Stimulated activated CD8-positive, alpha-beta memory T cell treated with anti-CD3 and anti-CD28 coated beads, Interleukin-15, amount 100 ng/mL, for 4 hours (primary cell): ENCODE measurements at places on chromosomes 6 and 20.

DNA sequence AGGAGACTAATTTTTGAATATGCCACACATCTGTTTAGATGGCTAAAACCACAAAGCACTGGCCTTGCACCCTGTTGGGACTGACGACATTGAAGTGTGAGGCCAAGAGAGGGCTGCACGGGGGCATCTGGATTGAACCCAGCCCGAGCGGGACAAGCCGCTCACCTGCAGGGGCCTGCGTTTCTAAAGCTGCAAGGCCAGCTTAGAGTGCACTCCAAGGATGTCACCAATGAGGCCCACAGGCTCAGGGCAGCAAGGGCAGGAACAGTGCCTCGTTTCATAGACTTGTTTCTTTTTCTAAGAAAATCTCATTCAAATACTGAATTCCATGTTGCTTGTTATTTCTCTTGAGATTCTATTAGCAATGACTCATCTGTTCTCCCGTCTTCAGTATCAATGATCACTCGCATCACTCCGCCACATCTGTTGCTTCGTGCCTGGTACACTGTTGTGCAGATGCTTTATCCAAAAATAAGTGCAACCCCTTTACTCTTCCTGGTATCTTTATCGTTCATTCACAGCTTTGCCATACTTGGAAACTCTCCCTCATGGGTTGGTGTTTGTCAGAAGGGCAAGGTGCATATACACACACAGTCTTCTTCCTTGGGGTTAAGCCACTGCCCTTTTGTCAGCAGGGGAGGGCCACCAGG is 120.1 kb downstream of the IRF4 start:
- no peak for DNase-seq

- DNase-seq: no peak
Measured at GRCh38 chr6:2351807-2352431, 106.5 kb upstream of the GMDS start.

DNA sequence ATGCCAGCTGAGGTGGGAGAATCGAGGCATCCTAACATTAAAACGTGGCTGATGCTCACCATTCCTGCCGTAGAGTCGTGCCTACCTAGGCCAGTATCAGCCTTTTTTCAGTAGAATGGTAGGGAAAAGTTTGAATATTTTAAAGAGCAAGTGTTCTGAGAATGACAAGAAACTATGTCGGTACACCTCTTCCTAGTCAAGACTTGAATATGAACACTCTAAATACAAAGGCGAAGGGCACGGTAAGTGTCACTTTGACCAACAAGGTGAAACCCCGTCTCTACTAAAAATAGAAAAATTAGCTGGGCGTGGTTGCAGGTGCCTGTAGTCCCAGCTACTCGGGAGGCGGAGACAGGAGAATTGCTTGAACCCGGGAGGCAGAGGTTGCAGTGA is 1.0 kb downstream of the GINM1 start:
- DNase-seq: no peak

- DNase-seq: no peak
Measured at GRCh38 chr6:67757465-67758033, 877.5 kb upstream of the ADGRB3 start.

- no peak for DNase-seq
Measured at GRCh38 chr6:130814506-130814905, 12.7 kb upstream of the SMLR1 start.
